ENCODE measurements at places on chromosomes 1 and 21. TPM values are rescaled to one million over a fixed set of nuclear protein-coding genes. Genes with fewer than 3 reads are reported as not detected.

The COL8A2 gene
- total RNA-seq: not detected

The ECM1 gene
- total RNA-seq: 3.2 TPM

The OR2T11 gene
- total RNA-seq: not detected

The TRABD2B gene
- total RNA-seq: not detected

The CLDN17 gene
- not detected for total RNA-seq

The LIN28A gene
- not detected for total RNA-seq

The LRRC71 gene
- not detected for total RNA-seq

The MR1 gene
- 1.5 TPM for total RNA-seq

The DNAJC6 gene
- 0.10 TPM for total RNA-seq

The NPHS2 gene
- total RNA-seq: not detected

The SPRTN gene
- 28.7 TPM for total RNA-seq

The SOD1 gene
- 126 TPM for total RNA-seq

The SPRR1B gene
- total RNA-seq: 1.9 TPM

The OR2T35 gene
- not detected for total RNA-seq

The RAVER2 gene
- 12.7 TPM for total RNA-seq

The LAMC2 gene
- 4.3 TPM for total RNA-seq

The LCE1E gene
- 5.2 TPM for total RNA-seq

The HEYL gene
- total RNA-seq: 0.05 TPM

The LYPD8 gene
- total RNA-seq: not detected

The PTCH2 gene
- total RNA-seq: 0.16 TPM

The GPR161 gene
- total RNA-seq: 0.29 TPM

The CASQ2 gene
- not detected for total RNA-seq

The LIPI gene
- not detected for total RNA-seq
